ENCODE measurements at places on chromosomes 3 and 15.

DNA sequence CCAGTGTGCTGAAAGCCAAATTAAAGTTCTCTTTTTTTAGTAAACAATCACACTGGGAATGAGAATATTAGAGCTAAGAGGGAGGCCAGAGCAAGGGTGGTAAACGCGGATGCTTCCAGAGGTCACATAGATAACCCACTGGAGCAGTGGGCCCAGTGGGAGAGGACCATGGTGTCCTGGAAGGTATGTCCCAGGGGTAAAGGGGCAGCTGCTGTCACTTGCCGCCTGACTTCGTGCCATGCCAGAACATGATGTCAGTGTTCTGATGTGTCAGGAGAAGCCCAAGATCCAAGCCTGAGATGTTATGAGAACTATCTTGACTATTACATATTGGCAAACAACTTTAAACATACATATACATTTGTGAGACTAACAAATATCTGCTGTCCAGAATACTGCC is 211.9 kb upstream of the IL12A start:
- no peak for DNase-seq

GRCh38 chr15:92161039-92161670 is 232.5 kb upstream of the ST8SIA2 start:
- no peak for DNase-seq

GRCh38 chr15:39246523-39246922 is 334.4 kb upstream of the THBS1 start:
- DNase-seq: no peak

DNA sequence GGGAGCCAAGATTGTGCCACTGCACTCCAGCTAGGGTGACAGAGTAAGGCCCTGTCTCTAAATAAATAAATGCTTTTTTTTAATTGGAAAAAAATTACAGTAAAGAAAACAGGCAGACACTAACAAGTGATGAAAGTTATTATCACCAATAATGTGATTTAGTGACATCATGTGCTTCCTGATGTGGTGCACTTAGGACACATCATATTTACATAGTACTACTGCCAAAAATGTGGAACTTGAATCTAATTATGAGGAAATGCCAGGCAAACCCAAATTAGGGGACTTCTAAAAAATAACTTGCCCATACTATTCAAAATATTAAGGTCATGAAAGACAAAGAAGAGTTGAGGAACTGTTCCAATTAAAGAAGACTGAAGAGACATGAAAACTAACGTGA is 30.8 kb downstream of the MAP4 start:
- no peak for DNase-seq

- no peak for DNase-seq
Observed at GRCh38 chr15:73231661-73232419, 136.9 kb downstream of the HCN4 start.

DNA sequence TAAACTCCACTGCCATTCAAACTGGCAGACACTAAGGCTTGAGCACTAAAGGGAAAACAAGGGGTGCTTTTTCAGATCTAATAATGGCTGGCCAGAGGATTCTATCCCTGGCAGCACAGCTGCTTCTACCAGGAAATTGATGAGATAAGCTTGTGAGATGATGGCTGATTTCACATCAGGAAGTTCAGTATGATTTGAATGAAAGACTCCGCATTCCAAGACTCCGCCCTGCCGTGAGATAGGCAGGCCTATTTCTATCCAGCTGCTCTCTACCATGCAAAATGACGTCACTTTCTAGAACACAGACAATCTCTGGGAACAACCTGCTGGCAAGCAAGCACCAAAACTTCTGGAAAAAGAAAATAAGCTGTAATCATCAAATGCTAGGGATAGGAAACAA is 171.8 kb downstream of the WDR76 start:
- no peak for DNase-seq

- DNase-seq: no peak
Observed at GRCh38 chr3:73144828-73145227, 83.4 kb downstream of the EBLN2 start.

DNA sequence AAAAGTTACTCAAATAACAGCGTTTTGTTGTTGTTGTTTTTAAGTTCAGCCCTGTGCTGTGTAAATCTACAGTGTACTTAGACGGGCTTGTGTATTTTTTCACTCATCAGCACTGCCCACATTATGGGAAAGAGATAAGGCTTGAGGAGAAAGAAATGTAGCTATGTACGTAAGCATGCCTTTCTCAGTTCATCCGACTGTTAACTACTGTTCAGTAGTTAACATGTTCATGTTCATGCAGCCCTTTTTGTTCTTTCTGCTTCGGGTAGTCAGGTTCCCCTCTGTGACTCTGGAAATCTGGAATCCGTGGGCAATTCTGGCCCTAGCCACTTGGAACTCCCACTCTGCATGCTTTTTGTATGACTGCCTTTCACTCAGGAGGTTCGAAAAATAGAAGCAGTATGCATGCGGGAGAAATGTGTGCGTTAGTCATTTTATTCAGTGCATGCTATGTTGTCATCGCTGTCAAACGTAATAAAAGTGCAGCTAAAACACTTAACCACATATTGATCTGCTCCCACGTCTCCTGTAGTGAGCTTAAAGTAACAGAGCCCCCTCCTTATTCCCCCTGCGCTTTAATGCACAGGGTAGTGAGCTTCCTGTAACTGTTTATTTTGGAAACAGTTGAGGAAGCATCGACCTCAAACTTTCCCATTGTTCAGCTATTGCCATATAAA is 283.1 kb upstream of the NR2F2 start:
- peak; percentile 75 for DNase-seq

All from HS-5 (cell line).